Activated T-helper 1 cell treated with anti-CD3 and anti-CD28 coated beads, Interleukin-12 subunit alpha, Interleukin-12 subunit beta, Interleukin-2, Interleukin-4 antibody, amounts not matched to agents 30 ng/mL and 10 ng/mL and 1 ng/mL, durations not matched to agents 14 hours and 24 hours and 36 hours (primary cell): ENCODE measurements at places on chromosomes 12 and 14. TPM values are rescaled to one million over a fixed set of nuclear protein-coding genes. Genes with fewer than 3 reads are reported as not detected.
A peak's percentile ranks its signal among the peaks of the same experiment; 100 is the strongest.

TAS2R50 gene
- 0.91 and 1.7 TPM in 2 replicates for total RNA-seq

NPFF gene
- 0.44 TPM in 1 of 2 replicates, not detected in the other for total RNA-seq

EML5 gene
- total RNA-seq: 1.5 and 1.7 TPM in 2 replicates

UNG gene
- total RNA-seq: 95.8 and 102 TPM in 2 replicates

TMEM19 gene
- total RNA-seq: 10.6 and 11.3 TPM in 2 replicates

ZC2HC1C gene
- total RNA-seq: 0.71 and 0.80 TPM in 2 replicates

B3GNT4 gene
- total RNA-seq: 0.29 TPM in 2 replicates

NFATC4 gene
- not detected in 2 replicates for total RNA-seq

DNA sequence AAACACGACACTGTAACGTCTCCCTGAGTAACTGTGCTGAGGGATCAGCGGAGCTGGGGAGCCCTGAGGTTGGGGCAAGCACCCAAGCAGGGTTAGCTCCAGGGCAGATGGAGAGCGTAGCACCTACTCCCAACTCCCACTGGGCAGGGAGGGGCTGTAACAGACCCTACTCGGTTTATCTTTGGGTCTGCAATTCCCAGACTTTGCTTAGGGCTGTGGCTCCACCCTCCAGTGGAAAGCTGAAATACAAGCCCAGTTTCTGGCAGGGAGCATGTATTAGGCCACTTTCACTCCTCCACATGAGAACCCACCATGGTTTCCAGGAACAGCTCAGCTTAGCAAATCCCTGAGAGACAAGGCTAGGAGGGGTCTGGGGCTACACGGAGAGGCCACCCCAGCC, 17.3 kb upstream of the TC2N start:
- DNase-seq: no peak
- H3K36me3 ChIP-seq: no peaks in the 10 kb centered on the region
- H3K27me3 ChIP-seq: peaks cover 3% of the 10 kb centered on the region

- no peak overlapping the region for H3K4me3 ChIP-seq
- no peaks in the 10 kb centered on the region for H3K36me3 ChIP-seq
- H3K4me1 ChIP-seq: no peaks in the 10 kb centered on the region
- no peak for DNase-seq
- no peaks in the 10 kb centered on the region for H3K27me3 ChIP-seq
- H3K27ac ChIP-seq: no peak overlapping the region
Observed at GRCh38 chr12:60394665-60395064, 798.8 kb downstream of the SLC16A7 start.

GRCh38 chr12:115364921-115365320, 680.9 kb upstream of the TBX3 start:
- DNase-seq: no peak
- H3K4me1 ChIP-seq: no peaks in the 10 kb centered on the region
- H3K27ac ChIP-seq: no peak overlapping the region

GRCh38 chr14:91477388-91477787, 32.7 kb downstream of the PPP4R3A start:
- H3K36me3 ChIP-seq: peaks cover 59% of the 10 kb centered on the region
- H3K27ac ChIP-seq: no peak overlapping the region
- no peak for DNase-seq
- no peaks in the 10 kb centered on the region for H3K27me3 ChIP-seq

GRCh38 chr12:10557766-10558165, 52.1 kb downstream of the EIF2S3B start:
- H3K4me1 ChIP-seq: peaks cover 9% of the 10 kb centered on the region
- peaks cover 23% of the 10 kb centered on the region for H3K27me3 ChIP-seq
- DNase-seq: no peak
- no peak overlapping the region for H3K4me3 ChIP-seq
- no peak overlapping the region for H3K27ac ChIP-seq
- no peaks in the 10 kb centered on the region for H3K36me3 ChIP-seq

GRCh38 chr12:56682323-56682722, 5.8 kb downstream of the PTGES3 start:
- H3K4me3 ChIP-seq: peak overlapping the region; percentile 89
- H3K36me3 ChIP-seq: peaks cover 43% of the 10 kb centered on the region
- no peak for DNase-seq
- H3K27ac ChIP-seq: peak overlapping the region; percentile 55
- no peaks in the 10 kb centered on the region for H3K27me3 ChIP-seq

DNA sequence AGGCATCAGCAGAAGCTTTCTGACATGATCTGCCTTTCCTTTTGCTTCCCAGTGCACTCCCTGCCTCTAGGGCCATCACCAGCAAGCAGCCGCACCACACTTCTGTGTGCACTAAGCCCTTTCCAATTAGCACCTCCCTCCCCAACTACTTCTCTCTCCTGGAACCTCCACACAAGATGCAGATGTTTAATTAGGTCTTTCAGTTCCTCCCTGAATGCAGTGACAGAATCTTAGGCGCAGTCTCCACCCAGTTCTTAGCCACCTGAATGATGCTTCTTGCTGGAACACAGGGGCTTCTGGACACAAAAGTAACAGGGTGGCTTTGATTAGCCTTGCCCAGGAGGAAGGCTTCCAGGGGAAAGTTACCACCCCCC, 32.9 kb downstream of the NIN start:
- DNase-seq: no peak
- H3K27ac ChIP-seq: no peak overlapping the region
- no peak overlapping the region for H3K4me3 ChIP-seq
- peaks cover 20% of the 10 kb centered on the region for H3K36me3 ChIP-seq
- peaks cover 23% of the 10 kb centered on the region for H3K4me1 ChIP-seq
- no peaks in the 10 kb centered on the region for H3K27me3 ChIP-seq

- no peak overlapping the region for H3K27ac ChIP-seq
- H3K27me3 ChIP-seq: peaks cover 11% of the 10 kb centered on the region
- DNase-seq: no peak
- H3K4me1 ChIP-seq: no peaks in the 10 kb centered on the region
Observed at GRCh38 chr14:94995551-94995950, 161.8 kb downstream of the DICER1 start.

DNA sequence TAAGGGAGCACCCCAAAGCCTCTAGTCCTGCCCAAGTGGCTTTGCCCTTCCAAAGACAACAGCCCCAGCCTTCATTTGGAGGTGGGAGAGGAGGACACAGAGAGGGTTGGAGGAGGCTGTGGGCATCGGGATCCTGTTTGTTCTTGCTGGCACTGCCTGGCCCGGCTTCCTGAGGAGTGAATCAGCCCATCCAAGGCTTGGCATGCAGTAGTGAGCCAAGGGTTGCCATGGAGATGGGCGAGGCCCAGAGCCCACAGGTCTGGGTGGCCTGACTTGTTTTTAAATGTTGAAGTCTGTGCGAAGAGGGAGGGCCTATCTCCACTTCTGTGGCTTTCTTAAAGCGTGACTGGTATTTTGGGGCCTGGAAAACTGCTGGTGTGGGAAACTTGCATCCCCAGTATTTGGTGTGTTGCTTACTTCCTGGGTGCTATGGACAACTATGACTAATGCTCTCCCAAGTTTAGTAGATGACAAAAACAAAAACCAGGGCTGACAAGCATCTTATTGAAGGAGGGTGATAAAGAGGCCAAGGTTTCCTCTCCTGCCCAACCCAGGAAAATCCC, 15.8 kb downstream of the CD9 start:
- no peak for DNase-seq
- peak overlapping the region; percentile 0 for H3K4me3 ChIP-seq
- H3K27me3 ChIP-seq: peaks cover 4% of the 10 kb centered on the region
